Activated CD4-positive, alpha-beta memory T cell treated with anti-CD3 and anti-CD28 coated beads, Interleukin-2, amount 10 ng/mL, durations not matched to agents 7 days and 5 days (primary cell): ENCODE measurements at places on chromosomes 2 and 18. TPM values are rescaled to one million over a fixed set of nuclear protein-coding genes. Genes with fewer than 3 reads are reported as not detected.

- H3K4me1 ChIP-seq, result no peaks in the 10 kb centered on the region
- no peaks in the 10 kb centered on the region for H3K27me3 ChIP-seq
- no peak overlapping the region for H3K27ac ChIP-seq
- no peaks in the 10 kb centered on the region for H3K36me3 ChIP-seq
- H3K4me3 ChIP-seq, result no peak overlapping the region
- DNase-seq, result no peak
Observed at GRCh38 chr2:41180387-41180786, 728.5 kb upstream of the SLC8A1 start.

DNA sequence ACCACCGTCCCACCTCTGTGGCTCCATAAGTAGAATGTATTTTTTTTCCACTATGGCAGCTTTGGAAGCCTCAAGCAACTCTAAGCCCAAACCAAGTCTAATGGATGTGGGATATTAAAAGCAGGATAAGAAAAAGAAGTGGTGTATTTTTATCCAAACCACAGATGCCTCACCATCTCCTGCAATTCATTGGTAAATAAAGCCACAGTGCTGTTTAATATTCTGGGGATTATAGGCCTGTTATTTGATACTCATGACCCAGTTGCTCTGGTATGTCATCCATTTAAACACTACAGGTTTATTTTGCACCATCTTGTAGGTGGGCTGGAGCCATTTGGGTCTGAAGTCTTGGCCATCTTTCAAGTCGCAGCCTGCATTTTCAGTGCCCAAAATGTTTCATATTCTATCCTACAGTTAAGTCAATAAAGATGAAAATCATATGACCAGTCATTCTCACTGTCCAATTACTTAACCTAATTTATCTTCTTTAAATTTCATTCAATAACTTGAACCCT is 279.5 kb upstream of the EPHA4 start:
- no peaks in the 10 kb centered on the region for H3K36me3 ChIP-seq
- no peaks in the 10 kb centered on the region for H3K27me3 ChIP-seq
- H3K4me1 ChIP-seq, result no peaks in the 10 kb centered on the region
- DNase-seq, result no peak
- no peak overlapping the region for H3K4me3 ChIP-seq
- H3K27ac ChIP-seq, result no peak overlapping the region

DNA sequence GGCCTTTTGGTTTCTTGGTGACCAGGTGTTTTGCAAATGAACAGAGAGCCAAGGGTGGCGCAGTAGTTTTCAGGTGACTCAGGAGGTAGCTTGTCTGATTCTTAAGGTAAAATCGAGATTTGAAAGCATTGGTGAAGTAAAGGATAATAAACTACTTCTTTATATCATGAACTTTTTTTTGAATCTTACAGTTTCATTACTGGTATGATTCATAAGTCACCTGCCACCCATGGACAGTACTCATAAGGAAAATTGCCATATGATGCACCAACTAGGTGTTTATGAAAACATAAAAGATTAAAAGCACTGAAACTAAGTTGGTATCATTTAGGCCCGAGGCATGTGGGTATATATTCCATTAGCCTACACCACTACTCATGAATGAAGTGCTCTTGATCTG is 84.1 kb upstream of the MGAT5 start:
- no peak overlapping the region for H3K27ac ChIP-seq
- H3K27me3 ChIP-seq, result no peaks in the 10 kb centered on the region
- H3K36me3 ChIP-seq, result no peaks in the 10 kb centered on the region
- peaks cover 21% of the 10 kb centered on the region for H3K4me1 ChIP-seq
- DNase-seq, result no peak
- no peak overlapping the region for H3K4me3 ChIP-seq

DNA sequence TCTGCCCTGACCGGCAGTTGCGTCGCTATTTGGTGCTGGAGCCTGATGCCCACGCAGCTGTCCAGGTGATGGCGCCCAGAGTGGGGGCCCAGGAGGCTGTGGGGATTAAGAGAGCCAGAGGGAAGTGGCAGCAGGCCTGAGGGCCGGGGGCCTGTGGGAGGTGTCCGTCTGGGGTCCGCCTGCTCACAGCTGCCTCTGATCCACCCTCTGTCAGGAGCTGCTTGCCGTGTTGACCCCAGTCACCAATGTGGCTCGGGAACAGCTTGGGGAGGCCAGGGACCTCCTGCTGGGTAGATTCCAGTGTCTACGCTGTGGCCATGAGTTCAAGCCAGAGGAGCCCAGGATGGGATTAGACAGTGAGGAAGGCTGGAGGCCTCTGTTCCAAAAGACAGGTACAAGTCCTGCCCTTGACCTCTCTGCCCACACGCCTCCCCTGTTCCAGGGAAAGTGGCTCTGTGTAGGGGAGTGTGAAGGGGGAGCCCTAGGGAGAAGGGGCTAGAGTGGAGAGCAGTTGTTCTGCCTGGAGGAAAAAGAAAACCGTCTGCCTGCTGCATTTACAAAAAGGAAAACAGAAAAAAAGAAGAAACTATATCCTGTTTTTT is 11.6 kb downstream of the STK11IP start:
- H3K4me3 ChIP-seq, result no peak overlapping the region
- H3K27me3 ChIP-seq, result no peaks in the 10 kb centered on the region
- no peak for DNase-seq
- H3K4me1 ChIP-seq, result peaks cover 8% of the 10 kb centered on the region
- H3K36me3 ChIP-seq, result peaks cover 9% of the 10 kb centered on the region
- H3K27ac ChIP-seq, result no peak overlapping the region

DNA sequence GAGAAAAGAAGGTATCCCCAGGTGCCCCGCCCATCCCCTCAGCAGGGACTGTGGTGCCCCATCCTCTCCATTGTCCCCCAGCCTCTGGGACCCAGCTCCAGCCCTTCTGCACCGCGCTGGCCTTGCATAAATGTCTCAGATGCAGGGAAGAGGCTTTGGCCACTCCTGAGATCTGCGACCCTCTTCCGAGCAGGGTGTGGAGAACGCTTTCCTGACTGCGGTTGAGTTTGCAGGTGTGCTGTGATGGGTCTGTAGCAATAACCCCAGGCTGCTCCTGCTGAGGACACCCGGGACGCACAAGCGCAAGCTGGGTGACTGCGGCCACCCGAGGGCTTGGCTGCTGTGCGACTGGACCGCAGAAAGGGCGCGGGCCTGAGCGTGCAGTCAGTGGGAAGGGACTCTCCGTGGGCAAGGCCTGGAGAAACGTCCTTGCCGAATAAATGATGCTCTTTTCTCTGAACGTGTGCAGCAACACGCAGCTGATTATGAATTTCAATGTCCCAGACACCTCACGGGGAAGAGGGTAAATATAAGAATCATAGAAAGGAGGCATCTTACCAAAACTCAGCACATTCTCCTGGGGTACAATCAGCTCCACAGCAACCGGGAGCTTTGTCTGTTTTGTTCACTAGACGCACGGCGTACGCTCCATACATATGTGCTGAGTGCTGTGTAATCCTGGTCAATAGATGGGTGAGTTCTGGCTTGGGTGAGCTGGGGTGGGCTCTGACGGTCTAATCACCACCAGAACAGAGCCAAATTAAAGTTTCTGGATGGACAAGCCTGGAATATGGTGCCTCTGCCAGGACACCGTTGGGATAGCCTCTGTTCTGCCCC is 67.5 kb upstream of the ZNF516 start:
- H3K4me1 ChIP-seq, result no peaks in the 10 kb centered on the region
- H3K36me3 ChIP-seq, result no peaks in the 10 kb centered on the region
- no peak overlapping the region for H3K27ac ChIP-seq
- no peak overlapping the region for H3K4me3 ChIP-seq
- no peaks in the 10 kb centered on the region for H3K27me3 ChIP-seq
- DNase-seq, result no peak

Gene AFF3
- 0.03 TPM for total RNA-seq

Gene TMEM198
- 0.95 TPM for total RNA-seq

DNA sequence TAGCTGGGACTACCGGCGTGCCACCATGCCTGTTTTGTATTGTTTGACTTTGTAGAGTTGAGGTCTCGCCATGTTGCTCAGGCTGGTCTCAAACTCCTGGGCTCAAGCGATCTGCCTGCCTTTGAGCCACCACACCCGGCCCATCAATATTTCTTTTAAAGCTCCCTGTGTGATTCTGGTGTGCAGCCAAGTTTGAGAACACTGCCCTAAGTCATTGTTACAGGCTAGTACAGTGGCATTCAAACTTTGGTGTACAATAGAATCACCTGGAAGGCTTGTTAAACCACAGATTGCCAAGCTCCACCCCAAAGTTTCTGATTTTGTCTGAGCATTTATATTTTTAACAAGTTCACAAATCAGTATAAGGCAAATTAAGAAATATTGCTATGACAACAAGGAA is 99.9 kb downstream of the RBBP8 start:
- DNase-seq, result no peak
- no peaks in the 10 kb centered on the region for H3K27me3 ChIP-seq
- peaks cover 2% of the 10 kb centered on the region for H3K4me1 ChIP-seq
- H3K27ac ChIP-seq, result no peak overlapping the region
- peaks cover 7% of the 10 kb centered on the region for H3K36me3 ChIP-seq

GRCh38 chr18:54561706-54562267 is 29.3 kb upstream of the DYNAP start:
- no peak for DNase-seq
- no peaks in the 10 kb centered on the region for H3K4me1 ChIP-seq
- H3K4me3 ChIP-seq, result no peak overlapping the region
- no peaks in the 10 kb centered on the region for H3K36me3 ChIP-seq

- DNase-seq, result no peak
- no peaks in the 10 kb centered on the region for H3K36me3 ChIP-seq
- H3K27ac ChIP-seq, result no peak overlapping the region
- no peaks in the 10 kb centered on the region for H3K4me1 ChIP-seq
- H3K4me3 ChIP-seq, result no peak overlapping the region
Observed at GRCh38 chr2:158414538-158414937, 42.0 kb downstream of the CCDC148 start.
